ENCODE measurements at places on chromosomes 6 and 20.

DNA sequence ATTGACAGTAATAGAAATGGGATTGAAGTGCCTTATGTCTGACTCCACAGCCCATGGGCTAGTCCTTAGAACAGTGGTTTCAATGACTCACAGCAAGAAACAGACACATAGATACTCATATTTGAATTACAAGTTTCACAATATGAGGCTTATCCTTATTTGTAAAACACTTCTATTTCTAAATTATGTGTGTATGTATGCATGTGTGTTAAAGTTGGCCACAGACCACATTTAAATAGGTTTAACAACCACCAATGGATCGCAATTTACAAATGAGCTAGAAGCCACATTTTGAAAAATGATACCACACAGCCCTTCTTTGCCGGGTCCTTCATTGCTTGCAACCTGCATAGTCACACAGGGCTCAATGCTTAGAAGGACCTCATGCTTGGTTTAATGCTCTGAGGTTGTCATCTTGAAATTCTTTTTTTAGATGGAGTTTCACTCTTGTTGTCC lies 157.8 kb upstream of the PREP start:
- no peak for DNase-seq

DNA sequence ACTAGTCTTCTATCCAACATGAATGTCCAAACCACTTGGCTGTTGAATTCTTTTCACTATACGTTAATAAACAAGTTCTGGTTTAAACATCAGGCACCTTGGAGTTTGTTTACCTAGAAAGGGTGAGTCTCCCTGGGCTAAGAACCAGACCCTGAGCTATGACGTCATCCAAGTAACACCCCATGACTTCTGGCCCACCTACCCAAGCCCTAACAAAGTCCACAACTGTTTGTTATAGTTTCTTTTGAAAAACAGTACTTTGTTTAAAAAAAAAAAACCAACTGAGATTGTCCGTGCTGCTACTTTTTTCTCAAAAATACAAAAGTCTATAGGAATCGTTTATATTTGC lies 146.9 kb upstream of the BEND6 start:
- DNase-seq = no peak

DNA sequence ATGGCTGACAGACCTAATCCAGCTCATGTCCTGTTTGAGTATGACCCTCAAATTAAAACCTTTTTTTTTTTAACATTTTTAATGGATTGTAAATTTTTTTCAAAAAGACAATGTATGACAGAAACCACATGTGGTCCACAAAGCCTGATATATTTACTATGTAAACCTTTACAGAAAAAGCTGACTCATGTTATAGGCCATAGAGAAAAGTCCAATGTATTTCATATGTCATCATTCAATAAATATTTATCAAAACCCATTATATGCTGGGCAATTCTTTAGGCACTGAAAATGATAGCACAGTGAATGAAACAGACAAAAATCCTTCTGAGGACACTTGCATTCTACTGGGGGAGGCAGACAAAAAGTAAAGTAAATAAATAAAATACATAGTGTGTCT lies 826.2 kb upstream of the FLRT3 start:
- DNase-seq = no peak

DNA sequence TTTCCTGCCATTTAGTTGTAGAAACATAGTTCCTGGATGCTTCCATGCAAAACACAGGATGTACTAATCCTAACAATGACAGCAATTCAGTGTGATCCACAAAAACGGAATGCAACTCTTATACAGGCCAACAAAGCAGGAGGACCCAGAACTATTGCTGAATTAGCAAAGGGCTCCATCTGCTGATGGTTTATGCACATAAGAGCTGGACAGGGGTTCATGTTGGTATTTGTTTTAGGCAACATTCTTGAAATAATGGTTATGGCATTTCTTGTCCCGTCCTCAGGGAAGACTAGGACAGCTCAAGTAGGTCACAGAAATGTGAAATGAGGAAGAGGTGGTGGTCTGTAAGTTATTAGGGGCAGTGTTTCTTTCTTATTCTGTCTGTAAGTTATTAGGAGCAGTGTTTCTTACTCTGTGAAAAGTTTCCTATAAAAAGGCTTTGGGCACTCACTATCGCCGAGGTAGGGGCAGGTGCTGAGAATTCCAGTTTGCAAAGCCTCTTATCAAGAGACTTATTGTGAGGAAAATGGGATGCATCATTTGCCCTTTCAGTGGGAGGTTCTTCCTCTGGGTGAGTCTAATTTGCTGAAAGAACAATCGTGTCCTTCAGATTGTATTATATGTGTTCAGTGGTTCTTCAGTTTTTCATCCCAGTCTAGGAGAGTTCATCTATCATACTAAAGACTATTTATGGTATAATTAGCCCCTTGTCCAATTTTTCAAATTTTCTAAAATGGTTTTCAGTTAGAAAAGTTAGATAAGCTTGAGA lies 171.1 kb downstream of the MCHR2 start:
- DNase-seq = peak; percentile 6

- no peak for DNase-seq
Measured at GRCh38 chr6:17107863-17108262, 6.0 kb downstream of the STMND1 start.

DNA sequence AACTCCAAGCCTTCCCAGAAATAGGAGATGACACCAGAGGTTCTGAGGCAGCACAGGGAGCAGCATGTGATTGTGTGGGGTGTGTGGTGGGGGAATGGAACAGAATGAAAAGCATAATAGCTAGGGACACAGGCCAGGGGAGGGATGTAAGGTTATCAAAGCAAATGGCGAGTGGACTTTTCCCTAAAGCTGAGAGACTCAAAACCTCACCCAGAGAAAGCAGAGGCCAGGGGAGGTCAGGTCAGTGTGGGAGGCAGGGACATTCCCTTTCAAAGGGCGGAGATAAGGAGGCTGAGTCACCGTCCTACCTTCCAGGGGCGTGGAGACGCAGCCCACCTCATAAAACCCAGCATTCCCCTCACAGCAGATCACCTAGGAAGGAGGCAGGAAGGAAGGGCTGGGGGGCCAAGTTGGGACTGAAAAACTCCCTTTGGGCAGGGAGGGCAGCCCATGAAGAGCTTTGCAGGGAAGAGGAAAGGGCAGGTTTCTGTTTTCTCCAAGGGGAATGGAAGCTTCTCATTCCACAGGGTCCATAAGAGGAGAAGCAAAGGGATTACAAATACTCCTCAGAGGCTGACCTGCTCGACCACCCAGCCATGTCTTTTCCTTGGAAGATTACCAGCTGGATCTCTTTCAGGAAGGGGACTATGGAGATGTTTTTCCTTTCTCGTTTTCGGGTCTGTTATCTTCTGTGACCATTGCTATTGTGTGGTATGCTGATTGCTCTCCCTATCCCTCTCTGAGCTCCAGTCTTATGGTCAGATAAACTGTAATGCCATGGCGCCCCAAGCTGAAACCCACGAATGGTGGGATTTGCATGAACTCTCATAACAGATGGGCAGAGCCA lies 9.6 kb upstream of the LY6G5C start:
- DNase-seq = no peak

DNA sequence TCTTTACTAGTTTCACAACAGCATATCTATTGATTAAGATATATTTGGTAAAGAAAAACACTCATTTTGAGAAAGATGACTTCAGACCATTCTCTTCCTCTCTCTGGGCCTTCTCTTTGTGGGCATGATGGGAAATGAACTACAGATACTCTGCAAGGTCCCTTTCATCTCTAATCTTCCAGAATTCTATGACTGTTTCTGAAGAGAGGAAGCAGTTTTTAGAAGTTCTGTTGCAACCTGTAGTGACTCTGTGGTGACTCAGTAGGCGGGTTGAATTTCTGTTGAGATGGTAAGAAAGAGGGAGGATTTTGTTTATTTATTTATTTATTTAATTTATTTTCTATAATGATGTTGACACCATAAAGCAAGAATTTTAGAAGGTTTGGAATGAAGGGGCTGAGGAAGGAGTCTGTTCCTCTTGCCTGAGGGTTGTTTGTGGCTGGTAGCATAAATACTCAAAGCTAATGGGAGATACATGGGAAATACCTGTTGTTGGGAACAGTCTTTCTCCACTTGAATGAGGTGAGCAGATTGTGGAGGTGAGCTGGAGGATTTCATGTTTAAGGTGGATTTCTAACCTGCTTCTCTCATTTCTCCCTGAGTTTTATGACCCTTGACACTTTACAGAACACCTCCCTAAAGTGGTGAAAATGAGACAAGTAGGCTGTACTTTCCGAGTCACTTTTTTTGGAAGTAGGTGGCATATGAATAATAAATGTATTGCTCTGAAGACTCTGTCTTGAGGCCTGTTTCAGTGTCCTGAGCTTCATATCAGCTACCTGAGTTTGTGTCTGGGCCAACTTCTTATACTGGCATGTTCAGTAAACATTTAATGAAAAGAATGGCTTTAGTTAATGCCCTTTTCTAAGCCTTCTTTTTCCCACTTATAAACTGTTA lies 15.0 kb downstream of the ACSS2 start:
- peak; percentile 82 for DNase-seq

DNA sequence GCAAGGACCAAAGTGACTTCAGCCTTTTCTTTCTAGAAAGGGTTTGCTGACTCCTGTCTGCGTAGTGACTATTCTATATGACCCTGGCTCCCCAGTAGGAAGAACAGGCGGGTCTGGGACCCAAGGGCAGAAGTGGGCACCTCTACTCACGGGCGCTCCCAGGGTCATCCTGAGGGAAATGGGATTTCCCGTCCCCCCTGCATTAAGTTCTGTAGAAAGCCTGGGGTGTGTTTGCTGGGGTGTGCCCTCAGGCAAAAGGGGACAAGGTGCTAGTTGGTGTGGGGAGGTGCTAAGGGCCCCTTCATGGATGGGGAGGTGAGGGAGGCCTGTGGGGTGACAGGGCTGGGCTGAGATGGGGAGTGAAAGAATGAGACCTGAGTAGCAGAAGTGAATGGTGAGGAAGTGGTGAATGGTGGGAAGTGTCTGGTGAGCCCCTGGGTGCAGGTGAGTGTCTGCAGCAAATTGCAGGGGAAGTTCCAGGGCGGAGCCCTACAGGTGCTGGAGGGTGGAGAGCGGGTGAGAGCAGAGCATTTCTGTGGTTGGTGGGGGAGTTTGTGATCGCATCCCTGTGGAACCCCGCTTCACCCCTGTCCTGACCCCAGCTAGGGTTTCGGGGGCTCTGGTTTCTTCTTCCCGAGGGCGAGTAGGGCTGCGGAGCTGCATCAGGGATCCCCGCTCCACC lies 21.1 kb downstream of the RAET1L start:
- no peak for DNase-seq

DNA sequence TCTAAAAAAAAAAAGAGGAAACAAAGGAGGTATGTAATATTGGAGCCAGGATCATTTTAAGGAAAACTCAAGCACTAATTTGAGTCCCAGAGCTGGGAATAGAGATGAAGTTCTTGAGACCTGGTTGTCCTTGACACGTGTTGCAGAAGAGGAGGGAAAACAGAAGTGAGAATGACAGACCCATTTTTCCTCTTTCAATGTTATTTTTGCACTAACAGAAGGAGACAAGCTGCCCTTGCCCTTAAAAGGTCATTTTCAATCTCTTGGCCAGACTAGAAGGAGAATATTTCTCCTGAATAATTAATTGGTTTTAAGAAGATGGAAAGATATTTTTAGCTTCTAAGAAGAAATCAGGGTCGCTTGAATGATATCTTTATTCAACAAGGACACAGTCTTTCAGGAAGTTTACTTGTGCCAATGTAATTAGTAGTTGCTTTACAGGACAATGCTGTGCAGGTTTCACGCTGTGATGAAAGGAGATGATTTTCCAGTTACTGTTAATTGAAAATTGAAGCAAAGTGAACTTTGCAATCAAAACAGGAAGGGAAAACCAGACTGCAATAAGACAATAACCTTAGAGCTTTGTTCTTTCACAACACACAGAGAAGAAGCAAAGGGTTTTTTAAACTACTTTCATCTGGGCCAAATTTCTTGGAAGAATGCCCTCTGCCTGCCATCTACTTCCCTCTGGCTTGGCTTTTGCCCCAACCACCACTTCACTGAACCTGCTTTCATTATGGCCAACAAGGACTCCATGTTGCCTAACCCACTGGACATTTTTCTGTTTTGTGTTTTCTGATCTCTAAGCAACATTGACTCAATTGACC lies 107.8 kb upstream of the SHLD1 start:
- DNase-seq = peak; percentile 83

- DNase-seq = no peak
Measured at GRCh38 chr6:121382467-121383121, 48.3 kb upstream of the TBC1D32 start.

- no peak for DNase-seq
Measured at GRCh38 chr20:57236813-57237584, 29.4 kb downstream of the BMP7 start.

DNA sequence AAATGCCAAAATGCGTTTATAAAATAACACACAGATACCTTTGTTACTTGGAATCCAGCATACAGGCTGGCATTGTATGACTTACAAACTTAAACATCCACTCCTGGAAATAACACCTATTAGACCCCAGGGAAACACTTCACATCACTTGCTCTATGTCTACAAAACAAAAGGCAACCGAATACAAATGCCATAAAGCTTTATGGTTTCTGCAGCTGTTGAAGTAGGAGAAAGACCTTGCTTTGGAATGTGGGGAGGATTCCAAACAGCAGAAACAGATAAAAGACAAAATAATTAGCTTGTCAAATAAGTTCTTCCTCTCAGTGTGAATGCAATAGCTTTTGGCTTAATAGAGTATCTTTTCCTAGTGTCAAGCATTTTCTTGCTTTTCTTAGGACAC lies 9.8 kb upstream of the AMD1 start:
- DNase-seq = no peak

- no peak for DNase-seq
Measured at GRCh38 chr6:36999751-37000125, 5.7 kb upstream of the FGD2 start.

DNA sequence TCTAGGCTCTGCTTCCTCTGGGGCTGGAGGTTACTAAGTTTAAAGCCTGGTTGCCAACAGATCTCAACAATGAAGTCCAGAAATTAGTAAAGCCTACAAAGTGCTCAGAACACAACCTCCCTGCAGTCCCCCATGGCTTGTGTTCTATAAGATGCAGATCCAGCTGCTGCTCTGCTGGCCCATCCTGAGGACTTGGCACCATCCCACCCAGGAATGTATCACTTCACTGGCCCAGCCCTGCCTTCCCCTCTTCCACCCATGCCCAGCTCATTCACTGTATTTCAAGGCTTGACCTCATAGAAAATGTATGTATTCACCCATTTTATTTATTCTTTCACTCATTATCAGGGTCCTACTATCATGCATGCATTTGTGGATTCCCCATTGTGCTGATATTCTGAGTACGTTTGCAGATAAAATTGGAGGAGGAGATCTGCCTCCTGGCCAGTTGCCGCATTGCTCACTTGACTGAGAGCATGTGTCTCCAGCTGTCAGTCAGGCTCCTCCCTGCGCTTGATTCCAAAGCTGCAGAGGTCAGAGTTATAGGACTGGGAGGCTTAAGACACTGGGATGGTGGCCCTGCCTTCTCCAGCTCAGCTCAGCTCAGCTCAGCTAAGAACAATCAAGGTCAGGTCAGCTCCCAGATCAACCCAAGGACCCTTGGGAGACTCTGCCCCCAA lies 104.8 kb downstream of the MAFB start:
- no peak for DNase-seq

Measured in inflammatory macrophage treated with lipopolysaccharide for 1 hour (primary cell).